Endothelial cell of umbilical vein (primary cell): ENCODE measurements at places on chromosomes 12 and 14. TPM values are rescaled to one million over a fixed set of nuclear protein-coding genes. Genes with fewer than 3 reads are reported as not detected.

The PPP1R3E gene
- polyA plus RNA-seq, result 3.2 and 4.3 TPM in 2 replicates

GRCh38 chr12:2963760-2964292, 4.6 kb downstream of the TEAD4 start:
- DNase-seq, result peak; percentile 54

The METTL1 gene
- 23.6 and 25.0 TPM in 2 replicates for polyA plus RNA-seq

DNA sequence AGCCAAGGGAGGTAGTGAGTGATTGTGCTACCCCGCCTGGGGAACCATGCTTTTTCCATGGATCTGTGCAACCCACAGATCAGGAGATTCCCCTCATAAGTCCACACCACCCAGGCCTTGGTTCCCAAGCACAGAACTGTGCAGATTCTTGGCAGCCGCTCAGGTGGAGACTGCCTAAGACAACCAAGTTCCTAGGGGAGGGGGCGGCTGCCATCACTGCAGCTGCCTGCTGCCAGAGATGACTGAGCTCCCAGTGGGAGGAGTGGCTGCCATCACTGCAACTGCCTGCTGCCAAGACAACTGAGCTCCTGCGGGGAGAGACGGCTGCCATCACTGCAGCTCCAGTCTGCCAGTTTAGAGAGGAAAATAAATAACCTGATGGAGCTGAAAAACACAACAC, 138.3 kb upstream of the GARIN2 start:
- no peak for DNase-seq

GRCh38 chr12:42446761-42447160, 120.8 kb downstream of the PPHLN1 start:
- peak; percentile 77 for DNase-seq

DNA sequence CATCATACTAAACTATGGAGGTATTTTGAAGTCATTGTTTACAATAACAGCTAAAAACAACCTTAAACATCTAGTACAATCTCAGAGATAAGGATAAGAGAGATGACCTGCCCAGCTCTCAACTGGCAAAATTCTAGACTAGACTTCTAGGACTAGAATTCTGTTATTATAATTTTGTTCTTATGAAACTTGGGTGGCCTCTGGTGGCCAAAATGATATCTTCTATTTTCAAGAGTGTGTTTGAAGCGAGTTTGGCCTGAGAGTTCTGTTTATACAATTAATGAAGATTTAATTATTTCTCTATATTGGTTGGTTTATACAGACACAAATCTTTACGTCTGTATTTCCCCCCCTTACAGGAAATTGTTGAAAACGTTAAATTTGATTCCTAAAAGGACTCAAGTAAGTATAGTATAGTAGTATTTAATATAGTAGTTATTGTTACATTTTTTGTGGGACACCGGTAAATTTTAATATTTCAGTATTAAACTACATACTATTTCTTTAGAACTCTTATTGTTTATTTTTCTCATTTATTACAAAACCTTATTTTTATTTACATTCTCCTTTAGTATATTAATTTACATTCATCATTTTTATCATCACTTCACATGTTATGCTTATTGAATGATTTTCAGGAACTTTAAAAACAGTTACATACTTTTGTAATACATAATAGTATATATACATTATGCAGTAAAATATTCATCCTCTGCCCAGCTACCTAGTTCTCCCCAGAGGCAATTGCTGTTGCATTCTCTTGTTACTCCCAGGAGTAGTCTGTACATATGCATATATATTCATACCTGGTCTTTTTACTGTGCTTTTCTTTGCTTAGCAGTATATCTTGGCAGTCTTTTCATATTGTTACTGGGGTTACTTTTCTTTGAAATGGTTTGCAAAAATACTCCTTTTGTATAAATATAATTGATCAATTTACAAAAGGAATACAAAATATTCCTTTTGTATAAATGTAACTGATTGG, 6.6 kb downstream of the PPHLN1 start:
- DNase-seq, result peak; percentile 67

GRCh38 chr12:121803861-121804416, at the start of gene SETD1B:
TSS of gene SETD1B (plus strand) at chr12:121804009. CDS start at chr12:121804738, 729 bp downstream.
- DNase-seq, result peak; percentile 33

The RAB2B gene
- polyA plus RNA-seq, result 26.8 and 27.9 TPM in 2 replicates

DNA sequence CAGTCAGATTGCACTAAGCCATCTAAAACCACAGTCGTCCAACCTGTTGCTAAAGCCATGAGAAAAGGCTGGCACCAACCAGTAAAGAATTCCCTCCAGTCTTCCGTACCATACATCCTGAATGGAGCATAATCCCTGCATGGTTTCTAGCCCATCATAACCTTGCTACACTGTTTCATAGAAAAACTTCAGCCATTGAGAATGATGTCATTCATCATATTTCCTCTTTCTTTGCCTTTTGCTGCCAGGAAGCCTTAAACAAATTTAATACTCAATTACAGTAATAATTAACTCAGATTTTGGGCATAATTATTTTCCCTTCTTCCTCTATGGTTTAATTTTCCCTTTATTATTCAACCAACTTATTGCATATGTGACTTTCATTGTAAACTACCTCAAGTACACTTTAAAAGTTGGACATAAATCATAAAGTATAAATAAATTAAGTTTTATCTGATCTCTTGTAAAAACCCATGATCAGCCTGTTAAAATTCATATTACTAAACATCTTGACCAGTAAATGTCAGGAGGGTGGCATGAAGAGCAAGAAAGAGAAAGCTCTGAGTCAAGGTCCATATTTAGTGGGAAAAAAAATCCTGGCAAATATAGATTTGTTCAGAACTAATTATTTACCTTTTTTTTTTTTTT, 264.7 kb downstream of the ZFP36L1 start:
- peak; percentile 28 for DNase-seq
